Liver (tissue), 10 donors: ENCODE measurements at places on chromosomes 12 and 14. TPM values are rescaled to one million over a fixed set of nuclear protein-coding genes. Genes with fewer than 3 reads are reported as not detected.

USP44 gene
- total RNA-seq = 0.33 TPM

PLXNC1 gene
- total RNA-seq = 12.0 TPM

FGD4 gene
- 6.8 TPM for total RNA-seq

CCDC60 gene
- not detected for total RNA-seq

ANKRD13A gene
- total RNA-seq = 27.0 TPM

ANHX gene
- total RNA-seq = not detected

LRTM2 gene
- not detected for total RNA-seq

BHLHE41 gene
- total RNA-seq = not detected

MAX gene
- total RNA-seq = 27.0 TPM

DNA sequence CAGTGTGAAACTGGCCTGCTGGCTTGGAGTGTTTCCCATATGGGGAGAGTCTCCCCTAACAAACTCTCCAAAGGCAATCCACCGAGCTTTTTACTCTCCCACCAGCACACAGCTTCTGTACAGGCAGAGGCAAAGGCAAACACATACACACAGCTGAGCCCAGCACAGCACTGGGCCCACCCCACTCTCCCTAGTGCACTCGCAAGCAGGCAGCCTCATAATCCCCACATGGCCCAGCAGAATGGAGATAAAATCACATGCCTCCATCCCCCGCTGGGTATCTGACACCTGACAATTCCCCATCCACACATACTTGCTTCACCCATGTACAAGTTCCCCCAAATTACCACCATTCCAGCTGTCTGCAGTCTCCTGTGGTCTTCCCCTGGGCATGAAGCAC, 3.4 kb downstream of the HOXC12 start:
- DNase-seq = no peak

DNA sequence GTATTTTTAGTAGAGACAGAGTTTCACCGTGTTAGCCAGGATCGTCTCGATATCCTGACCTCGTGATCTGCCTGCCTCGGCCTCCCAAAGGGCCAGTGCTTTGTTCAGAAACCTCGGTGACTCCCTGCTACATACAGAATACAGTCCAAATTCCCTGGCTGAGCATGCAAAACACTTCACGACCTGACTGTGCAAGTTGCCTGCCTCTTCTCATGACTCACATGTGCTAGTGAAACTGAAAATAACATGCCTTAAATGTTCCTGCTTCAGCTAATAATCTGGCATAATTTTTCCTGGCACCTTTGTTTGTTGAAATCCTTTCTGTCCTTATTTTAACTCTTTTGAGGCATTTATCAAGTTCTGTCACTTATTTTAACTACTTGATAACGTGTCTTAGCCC, 8.2 kb downstream of the DMAC2L start:
- no peak for DNase-seq

DNA sequence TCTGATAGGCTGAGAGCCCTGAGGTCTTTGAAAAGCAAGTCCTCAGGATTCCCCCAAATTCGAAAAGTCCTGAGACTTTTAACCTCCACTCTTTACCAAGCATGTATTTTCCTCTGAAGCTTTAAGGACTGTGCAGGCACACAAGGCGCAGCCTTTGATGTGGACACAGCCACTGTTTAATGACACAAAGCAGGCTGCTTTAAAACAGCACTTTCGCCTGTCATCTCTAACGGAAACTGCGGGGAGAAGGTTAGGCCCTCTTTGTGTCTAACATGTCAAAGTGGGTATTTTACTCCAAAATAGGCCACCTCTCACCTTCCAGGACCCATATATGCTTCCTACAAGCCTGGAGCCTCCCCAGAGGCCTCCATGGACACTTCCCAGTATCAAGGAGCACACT, 159.2 kb downstream of the GCH1 start:
- no peak for DNase-seq

GRCh38 chr12:117352206-117352605, 9.2 kb downstream of the NOS1 start:
- DNase-seq = no peak

- no peak for DNase-seq
Measured at GRCh38 chr12:102680304-102680703, 199.9 kb upstream of the IGF1 start.

DNA sequence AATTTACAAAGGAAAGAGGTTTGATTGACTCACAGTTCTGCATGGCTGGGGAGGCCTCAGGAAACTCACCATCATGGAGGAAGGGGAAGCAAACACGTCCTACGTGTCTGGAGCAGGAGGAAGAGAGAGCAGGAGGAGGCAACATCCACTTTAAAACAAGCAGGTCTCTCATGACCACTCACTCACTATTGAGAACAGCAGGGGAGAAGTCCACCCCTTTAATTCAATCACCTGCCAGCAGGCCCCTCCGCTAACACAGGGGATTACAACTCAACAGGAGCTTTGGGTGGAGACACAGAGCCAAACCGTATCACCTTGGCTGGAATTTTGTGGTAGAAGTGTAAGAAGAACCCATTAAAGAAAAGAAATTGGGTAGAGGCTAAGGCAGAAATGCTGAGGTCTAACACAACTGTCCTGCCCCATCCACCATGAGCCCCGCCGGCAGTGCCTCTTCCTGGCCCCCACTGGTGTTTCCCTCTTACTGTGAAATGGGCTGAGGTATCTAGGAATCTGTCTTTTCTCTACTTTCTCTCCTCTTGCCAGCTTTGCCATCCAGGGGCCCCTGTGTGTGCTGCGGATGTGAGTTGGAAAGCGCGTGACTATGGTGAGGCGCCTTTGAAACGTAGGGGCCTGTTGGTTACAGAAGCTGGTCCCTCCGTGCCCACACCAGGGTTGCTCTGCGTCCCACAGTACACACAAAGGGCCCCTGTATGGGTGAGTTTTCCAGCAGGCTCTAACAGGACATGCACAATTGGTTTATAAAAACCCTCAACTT, 108.0 kb upstream of the TMEM132D start:
- DNase-seq = no peak

GRCh38 chr14:98593361-98593761, 678.6 kb downstream of the BCL11B start:
- DNase-seq = no peak

- DNase-seq = no peak
Measured at GRCh38 chr12:107404981-107405380, 280.6 kb upstream of the PWP1 start.

DNA sequence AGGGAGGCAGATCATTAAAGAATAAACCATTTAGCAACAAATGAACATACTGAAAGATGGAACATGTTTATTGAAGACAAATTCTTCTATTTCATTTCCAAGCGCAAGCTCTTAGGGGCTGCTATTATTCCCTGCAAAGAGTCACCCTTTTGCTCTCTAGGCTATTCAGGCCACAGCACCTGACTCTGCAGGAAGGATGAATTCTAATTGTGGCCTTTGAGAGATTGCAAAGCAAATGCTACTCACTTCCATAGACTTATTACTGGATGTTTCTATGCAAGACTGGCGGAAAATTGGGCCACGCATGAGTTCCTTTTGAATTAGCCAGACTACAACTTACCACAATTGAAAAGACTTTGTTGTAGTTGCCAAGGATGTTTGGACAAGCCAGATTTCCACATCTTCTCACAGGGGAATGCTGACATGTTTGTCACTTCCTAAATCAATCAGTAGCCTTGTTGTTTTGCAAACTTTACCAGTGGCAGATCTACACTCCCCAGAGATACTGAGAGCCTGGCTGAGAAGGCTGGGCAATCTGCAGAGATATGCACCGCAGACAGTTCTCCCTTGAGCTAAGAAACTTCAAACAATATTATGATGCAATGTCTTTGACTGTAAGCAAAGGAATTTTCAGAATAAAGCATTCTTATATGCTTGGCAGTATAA, 334.3 kb upstream of the SYT1 start:
- DNase-seq = no peak

GRCh38 chr12:122886851-122887818, 8.8 kb downstream of the VPS37B start:
- no peak for DNase-seq

DNA sequence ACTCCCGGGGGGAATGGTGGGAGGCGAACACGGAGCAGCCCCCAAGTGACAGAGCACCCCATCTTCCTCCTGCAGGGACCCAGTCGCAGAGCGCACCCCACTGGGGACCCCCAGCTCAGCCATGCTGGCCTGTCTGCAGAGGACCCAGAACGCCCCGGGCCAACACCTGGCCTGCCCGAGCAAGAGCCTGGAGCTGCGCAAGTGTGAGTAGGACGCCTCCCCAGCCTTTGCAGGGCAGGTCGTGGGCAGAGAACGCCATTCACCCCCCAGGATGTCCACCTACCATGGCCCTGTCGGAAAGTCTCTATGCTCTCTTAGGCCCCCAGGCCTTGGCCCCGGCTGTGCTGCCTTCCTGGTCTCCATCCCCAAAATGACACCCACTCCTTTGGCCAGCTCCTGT, 30.4 kb downstream of the FAM222A start:
- DNase-seq = no peak

DNA sequence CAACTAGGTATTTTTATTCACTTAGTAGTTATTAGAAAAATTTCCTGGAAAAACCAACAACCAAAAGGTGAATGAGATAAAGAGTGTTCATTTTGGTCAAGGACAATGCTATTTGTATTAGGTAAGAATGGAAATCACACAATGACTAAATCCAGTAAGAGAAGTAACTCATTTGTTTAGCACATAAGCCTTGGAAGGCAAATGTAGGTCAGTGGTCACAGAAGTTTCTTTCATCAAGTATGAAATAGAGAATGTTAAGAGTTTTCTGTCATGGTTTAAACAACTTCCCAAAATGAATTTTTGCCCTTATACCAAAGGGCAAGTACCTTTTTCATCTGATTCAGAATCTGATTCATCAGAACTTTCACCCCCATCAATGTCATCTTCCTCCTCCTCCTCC, 101.7 kb downstream of the KIF21A start:
- DNase-seq = no peak

DNA sequence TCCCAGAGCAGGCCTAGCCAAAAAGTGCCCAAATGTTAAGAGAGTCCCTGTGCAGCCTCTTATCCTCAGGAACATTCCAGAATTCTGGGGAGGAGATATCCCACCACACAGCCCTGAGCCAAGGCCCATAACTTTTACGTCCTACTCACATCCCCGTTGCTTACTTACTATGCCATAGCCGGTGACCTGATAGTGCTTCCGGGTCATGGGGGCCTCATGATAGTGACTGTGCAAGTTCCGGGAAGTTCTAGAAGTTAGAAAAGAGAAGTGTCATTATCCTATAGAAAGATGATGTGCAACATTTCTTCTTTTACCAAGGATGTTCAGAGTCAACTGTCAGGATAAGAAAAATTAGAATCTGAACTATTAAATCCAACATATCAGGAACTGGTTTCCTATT, 15.6 kb upstream of the NGB start:
- no peak for DNase-seq

GRCh38 chr12:124388038-124388671, 93.3 kb downstream of the RFLNA start:
- DNase-seq = no peak

DNA sequence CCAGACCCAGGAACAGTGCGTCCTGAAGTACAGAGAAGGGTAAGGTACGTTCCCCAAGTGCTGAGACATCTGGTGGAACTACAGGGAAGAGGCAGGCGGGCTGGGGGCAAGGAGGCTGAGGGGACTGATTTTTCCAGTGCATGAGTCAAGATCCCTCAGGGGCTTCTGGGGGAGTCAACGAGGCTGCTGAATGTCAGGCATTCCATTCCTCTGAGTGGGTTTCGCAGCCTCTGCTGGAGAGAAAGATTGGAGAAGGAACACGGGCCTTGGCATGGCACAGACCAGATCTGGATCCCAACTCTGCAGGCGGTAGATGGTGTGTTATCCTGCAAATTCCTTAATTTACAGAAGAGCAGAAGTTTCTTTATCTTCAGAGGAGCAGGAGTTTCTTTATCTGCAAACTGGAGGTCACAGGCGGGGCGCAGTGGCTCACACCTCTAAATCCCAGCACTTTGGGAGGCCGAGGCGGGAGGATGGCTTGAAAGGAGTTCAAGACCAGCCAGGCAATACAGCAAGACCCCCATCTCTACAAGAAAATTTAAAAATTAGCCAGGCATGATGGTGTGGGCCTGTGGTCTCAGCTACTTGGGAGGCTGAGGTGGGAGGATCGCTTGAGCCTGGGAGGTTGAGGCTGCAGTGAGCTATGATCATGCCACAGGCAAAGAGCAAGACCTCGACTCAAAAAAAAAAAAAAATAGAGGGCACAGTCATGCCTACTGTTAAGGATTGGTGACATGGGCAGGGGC, 132.6 kb upstream of the MAP1LC3B2 start:
- no peak for DNase-seq

- DNase-seq = no peak
Measured at GRCh38 chr12:112577473-112578329, 159.0 kb downstream of the PTPN11 start.

- DNase-seq = no peak
Measured at GRCh38 chr14:105152794-105153241, 15.8 kb downstream of the JAG2 start.

DNA sequence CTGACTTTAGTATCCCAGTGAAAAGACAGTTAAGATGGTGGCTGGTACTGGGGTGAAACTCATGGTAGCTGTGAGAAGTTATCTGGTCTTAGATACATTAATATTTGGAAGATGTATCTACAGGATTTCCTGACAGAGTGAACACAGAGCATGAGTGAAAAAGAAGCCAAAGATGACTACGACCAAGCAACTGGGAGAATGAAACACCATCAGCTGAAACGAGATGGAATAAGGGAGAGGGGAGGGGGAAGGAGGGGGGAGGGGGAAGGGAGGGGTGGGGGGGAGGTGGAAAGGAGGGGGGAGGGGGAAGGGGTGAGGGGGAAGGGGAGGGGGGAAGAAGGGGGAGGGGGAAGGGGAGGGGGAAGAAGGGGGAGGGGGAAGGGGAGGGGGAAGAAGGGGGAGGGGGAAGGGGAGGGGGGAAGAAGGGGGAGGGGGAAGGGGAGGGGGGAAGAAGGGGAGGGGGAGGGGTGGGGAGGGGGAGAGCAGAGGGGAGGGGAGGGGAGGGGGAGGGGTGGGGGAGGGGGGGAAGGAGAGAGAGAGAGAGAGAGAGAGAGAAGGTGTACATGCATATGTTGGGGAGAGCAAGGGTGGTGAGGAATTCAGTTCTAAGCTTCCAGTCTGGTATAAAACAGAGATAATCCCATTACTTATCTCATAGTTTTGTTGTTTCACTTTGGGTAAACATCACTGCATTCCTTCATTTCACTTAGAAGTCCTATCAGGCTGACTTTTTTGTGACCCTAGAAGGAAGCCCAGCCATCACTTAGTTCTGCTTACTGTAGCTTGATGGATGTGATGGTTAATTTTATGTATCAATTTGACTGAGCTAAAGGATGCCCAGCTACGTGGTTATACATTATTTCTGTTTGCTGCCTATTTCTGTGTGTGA, 73.9 kb downstream of the SPPL3 start:
- DNase-seq = no peak

- DNase-seq = no peak
Measured at GRCh38 chr14:24673534-24674203, 39.7 kb upstream of the GZMB start.

DNA sequence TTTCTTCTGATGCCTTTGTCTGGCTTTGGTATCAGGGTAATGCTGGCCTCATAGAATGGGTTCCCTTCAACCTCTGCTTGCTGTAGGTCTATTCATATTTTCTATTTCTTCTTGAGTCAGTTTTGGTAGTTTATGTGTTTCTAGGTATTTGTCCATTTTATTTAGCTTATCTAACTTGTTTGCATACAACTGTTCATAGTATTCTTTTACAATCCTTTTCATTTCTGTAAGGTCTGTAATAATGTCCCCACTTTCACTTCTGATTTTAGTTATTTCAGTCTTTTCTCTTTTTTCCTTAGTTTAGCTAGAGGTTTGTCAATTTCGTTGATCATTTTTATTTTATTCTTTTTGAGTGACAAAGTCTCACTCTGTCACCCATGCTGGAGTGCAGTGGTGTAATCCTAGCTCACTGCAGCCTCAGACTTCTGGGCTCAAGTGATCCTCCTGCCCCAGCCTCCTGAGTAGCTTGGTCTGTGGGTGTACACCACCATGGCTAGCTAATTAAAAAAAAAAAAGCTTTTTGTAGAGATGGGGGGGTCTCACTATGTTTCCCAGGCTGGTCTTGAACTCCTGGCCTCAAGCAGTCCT, 11.7 kb downstream of the TTLL5 start:
- no peak for DNase-seq
